Activated CD4-positive, alpha-beta memory T cell treated with anti-CD3 and anti-CD28 coated beads, Interleukin-2, amount 10 ng/mL, durations not matched to agents 7 days and 5 days (primary cell): ENCODE measurements at places on chromosomes 1 and 21. TPM values are rescaled to one million over a fixed set of nuclear protein-coding genes. Genes with fewer than 3 reads are reported as not detected.
A peak's percentile ranks its signal among the peaks of the same experiment; 100 is the strongest.

PDC gene
- total RNA-seq, result not detected

GRCh38 chr1:176033474-176033873 lies 173.6 kb downstream of the COP1 start:
- no peak for DNase-seq

- DNase-seq, result peak; percentile 87
Observed at GRCh38 chr1:31955917-31956736, 18.0 kb upstream of the PTP4A2 start.

DNA sequence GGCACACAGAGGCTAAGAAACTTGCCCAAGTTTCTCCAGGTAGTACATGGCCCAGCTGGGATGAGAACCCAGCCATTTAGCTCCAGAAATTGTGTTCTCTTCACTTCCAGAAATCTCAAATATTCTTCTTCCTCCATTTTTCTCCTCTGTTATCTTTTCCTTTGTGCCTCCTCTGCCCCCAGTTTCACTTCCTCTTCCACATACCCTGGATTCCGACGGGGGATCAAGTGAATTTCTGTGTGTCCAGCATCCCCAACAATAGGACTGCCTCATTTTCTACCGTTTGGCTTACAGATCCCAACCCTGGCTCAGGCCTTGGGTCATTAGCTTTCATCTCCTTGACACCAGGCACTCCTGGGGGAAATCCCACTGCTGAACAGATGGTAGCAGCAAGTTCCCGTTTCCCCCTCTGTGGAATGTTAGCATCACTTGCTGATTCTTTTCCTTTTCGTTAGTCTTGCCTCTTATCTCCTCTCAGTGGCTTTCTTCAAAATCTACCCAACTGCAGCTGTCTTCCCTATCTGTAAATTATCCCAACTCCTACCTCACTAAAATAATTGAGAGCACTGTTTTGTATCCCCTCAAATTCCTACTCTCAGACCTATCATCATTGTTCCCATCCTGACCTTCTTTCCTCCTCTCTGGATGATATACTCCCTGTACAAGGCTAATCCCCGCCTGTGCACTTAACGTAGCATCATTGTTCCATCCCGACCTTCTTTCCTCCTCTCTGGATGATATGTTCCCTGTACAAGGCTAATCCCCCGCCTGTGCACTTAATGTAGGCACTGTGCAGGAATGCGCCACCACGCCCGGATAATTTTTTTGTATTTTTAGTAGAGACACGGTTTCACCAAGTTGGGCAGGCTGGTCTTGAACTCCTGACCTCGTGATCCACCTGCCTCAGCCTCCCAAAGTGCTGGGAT lies 36.5 kb downstream of the SCCPDH start:
- DNase-seq, result no peak

- DNase-seq, result no peak
Observed at GRCh38 chr1:51906306-51907078, 28.0 kb upstream of the NRDC start.

- no peak for DNase-seq
Observed at GRCh38 chr1:105652109-105652508, 1404.4 kb upstream of the PRMT6 start.
